ENCODE measurements at places on chromosomes 4 and X.

- no peak for DNase-seq
These were observed 32.3 kb downstream of the MGARP start for GRCh38 chr4:139247700-139248238.

DNA sequence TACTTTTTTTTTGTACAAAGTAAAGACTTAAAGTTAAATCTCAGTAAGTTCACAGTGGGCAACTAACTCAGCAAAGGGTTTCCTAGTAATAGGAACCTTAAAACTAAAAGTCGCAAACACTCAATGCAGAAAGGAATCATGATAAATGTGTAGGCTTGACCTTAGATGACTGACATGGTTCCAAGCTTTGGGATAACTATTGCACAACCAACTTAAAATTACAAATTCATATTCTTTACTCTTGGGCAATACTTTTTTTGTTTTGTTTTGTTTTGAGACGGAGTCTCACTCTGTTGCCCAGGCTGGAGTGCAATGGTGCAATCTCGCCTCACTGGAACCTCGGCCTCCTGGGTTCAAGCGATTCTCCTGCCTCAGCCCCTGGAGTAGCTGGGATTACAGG lies 8.2 kb downstream of the ELOVL6 start:
- no peak for DNase-seq

GRCh38 chr4:124736526-124736925 lies 24.0 kb upstream of the ANKRD50 start:
- no peak for DNase-seq

- DNase-seq, result no peak
These were observed 150.7 kb upstream of the SFRP2 start for GRCh38 chr4:153939570-153939969.

GRCh38 chrX:113384628-113385027 lies 544.0 kb upstream of the AMOT start:
- DNase-seq, result no peak

DNA sequence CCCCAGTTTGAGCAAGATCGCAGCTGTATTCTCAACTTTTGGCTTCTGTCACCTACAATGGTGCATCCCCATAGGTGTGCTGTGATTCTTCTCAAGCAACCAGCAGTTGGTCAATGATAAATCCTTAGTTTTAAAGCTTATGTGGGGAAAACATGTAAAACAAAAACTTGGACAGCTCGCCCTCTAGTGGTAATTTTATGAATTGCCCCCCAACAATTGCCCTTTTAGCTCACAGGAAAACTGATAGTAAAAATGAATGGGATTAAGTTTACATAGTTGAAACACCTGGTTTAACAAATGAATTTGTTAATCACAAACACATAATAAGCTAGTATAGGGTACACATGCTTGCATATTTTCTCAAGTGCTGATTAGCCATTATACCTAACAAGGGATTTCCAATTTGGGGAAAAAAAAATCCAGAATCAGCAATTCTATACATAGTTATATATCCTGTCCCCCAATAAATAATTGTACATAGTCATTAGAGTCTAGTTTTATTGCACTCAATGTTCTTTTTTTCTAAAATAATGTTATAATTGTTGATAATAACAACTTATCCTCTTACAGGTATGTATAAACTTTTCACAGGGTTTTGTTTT lies 30.1 kb downstream of the TEX13A start:
- peak; percentile 8 for DNase-seq

DNA sequence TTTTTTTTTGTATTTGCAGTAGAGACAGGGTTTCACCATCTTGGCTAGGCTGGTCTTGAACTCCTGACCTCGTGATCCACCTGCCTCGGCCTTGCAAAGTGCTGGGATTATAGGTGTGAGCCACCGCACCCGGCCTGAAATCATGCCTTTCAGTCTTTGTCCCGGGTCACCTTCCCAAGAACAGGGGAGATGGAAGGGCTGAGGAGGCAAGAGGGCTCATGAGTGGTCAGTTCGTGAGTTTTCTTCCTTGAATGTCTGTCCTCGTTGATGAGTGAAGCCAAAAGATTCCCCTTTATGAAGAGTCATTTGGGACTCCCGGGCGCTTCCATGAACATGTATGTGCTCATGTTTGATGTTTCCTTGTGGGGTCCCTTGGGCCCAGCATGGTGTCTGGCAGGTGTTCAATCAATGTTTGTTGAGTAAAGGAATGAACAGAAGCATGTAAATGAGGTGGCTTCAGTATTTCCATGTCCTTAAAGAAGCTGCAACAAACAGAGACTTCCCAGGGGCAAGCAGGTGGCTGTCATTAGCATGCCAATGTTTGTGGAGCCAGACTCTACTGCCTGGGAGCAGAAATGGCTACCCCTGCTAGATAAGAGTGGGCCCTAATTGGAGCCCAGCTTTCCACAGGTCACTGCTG lies 3.4 kb upstream of the SEPTIN6 start:
- no peak for DNase-seq

- DNase-seq, result no peak
These were observed 33.2 kb upstream of the MAN2B2 start for GRCh38 chr4:6541789-6542188.

DNA sequence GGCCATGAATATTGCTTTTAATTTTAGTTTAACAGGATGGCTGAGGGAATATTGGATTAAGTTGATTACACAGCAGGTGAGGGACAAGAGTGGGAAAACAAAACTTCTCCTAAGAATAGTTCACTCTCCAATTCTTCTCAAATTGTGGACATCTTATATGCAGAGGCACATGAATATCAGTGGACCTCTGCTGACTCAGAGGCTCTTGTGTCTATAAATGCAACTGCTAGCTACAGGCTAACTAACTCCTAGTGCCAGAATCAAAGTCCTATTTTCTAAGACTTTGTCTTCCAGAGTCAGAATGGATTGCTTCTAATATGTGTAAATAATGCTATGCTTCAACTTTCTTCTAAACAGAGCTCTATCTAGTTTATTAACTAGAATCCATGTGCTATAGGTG lies 175.8 kb downstream of the IL15 start:
- no peak for DNase-seq

GRCh38 chrX:34365471-34365870 lies 233.4 kb upstream of the FAM47A start:
- DNase-seq, result no peak

DNA sequence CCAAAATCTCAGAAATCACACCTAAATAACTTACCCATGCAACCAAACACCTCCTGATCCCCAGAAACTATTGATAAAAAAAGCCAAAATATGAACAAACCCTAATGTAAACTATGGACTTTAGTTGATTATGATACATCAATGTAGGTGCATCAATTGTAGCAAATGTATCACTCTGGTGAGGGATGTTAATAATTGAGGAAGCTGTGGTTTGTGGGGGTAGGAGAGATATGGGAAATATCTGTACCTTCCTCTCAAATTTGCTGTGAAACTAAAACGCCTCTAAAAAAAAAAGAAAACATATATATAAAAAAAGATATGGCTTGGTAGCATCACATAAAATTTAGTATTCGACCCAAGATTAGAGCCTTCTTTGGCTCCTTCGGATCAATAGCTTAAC lies 144.3 kb upstream of the CPEB2 start:
- no peak for DNase-seq

DNA sequence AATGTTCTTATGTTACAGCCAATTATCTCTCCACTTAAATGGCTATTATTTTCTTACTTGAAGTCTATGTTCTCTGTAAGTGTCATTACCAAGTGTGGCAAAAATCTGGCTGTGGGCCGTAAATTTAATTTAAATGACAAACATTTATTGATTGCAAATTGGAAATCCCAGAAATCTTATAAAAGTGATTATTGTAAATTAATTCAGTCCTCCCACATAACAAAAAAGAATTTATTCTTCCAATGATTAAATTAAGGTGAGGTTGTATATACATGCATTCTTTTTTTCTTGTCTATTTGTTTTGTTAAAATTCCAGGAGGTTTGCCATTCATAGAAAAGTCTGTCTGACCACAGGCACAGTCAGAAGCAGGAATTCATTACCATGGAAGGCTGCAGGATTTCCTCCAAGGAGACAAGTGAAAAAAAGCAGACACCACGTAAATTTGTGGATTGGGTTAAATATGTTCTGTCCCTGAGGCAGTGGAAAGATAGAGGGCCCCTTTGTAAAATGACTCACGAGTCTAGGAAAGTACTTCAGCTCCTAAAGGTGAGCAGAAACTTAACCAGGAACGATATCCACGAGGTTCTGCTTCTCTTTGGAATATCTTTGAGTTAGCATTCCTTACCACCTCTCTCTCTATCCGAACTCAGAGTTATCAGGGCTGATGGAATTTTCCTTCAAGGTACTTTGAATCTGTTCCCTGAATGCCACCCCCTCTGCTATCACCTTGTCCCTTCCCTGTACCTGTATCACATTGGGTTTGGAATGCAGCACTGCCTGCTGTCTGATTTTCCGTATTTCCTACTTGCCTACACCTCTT lies 10.7 kb downstream of the PPARGC1A start:
- DNase-seq, result no peak

DNA sequence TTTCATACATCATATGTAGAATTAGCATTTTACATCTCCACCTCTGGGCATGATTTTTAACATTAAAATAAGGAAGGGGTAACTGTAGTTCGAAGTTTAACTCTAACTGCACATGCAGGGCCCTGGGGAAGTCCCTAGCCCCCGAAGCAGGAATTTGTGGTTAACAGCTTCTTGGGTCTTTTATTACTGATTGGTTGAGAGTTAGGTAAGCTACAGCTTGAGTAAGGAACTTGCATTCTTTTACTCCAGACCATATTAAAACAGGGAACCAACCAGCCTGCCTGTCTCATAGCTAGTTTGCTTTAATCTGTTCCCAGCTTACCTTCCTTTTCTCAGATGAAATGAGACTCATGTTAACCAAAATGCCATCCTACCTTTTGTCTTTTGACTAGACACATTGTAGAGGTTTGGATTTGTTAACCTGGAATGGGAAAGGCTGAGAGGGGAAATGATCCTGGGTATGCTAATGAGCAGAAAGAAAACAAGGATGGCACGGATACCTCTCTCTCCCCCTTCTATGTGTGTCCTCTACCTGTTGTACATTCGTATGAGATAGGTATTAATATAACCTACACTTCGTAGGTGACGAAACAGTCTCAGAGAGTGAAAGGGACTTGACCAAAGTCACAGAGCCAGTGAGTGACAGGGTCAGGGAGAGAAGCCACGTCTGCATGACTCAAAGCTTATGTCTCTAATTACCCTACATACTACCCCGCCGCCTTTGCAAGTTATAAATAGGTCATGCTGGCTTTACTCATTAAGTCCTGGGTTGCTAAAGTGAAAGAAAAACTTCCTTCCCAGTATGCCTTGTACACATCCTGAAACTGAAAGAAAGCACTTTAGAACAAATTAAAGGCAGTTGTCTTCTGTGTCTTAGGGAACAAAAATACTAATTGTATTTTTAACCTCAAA lies 119.5 kb upstream of the AFF2 start:
- DNase-seq, result peak; percentile 47
